Stimulated activated naive CD4-positive, alpha-beta T cell (primary cell): ENCODE measurements at places on chromosomes 1 and 21.

DNA sequence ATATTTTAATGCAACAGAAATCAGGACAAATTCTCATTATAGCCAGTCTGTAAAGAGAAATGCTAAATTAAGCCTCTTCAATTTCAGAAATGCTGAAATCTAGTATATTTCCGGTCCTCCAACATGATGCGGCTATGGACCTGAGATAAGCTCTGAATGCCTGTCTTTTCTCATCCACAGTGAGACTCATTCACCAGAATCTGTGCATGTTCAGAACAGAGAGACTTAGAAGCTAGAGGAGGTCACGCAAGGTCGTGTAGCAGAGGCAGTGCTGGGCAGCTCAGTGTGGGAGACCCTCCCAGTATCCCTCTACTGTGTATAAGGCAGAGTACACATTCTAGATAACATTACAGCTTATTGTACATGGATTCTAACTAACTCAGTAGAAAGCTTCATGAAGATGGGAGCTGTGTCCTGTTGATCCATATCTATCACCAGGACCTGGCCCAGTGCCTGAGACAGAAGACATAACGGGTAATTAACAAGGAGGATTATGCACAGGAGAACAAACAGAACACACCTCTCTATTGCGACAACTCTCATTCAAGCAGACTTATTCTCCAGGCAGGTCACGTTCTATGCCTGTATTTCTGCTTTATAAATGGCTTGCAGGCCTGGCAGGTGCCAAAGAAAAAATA is 97.0 kb upstream of the COA6 start:
- DNase-seq: no peak

DNA sequence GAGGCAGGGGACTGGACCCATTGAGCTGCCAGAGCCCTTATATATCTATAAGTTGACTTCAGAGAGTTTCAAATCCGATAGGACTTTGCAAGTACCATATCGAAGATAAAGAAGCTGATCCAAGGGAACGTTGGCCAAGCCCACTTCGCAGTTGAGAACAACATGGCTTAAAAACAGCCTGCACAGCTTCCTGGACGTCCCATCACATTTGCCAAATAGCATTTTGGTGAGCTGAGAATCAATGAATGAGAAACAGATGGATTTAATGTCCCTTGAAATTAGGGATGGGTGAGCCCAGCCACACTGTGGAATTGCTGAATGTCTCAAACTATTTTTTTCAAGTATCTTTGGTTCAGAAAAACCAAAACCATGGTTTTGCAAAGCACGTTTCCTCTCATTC is 64.8 kb downstream of the KCNJ15 start:
- DNase-seq: no peak

- DNase-seq: no peak
Measured at GRCh38 chr1:20601129-20601825, 12.4 kb downstream of the CDA start.

- no peak for DNase-seq
Measured at GRCh38 chr21:29343519-29343918, 44.8 kb downstream of the BACH1 start.

DNA sequence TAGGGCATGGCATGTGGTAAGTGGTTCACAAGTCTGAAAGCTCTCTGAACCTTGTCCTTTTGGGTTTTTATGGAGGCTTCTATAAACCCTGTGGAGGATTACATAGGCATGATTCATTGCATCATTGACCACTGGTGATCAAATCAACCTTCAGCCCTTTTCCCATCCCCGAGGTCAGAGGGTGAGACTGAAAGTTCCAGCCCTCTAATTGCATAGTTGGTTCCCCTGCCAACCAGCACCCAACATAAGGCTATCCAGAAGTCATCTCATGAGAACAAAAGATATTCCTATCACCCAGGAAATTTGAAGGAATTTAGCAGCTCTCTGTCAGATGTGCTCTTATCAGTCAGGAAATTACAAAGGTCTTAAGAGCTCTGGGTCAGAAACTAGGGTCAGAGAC is 89.5 kb upstream of the ARTN start:
- no peak for DNase-seq

DNA sequence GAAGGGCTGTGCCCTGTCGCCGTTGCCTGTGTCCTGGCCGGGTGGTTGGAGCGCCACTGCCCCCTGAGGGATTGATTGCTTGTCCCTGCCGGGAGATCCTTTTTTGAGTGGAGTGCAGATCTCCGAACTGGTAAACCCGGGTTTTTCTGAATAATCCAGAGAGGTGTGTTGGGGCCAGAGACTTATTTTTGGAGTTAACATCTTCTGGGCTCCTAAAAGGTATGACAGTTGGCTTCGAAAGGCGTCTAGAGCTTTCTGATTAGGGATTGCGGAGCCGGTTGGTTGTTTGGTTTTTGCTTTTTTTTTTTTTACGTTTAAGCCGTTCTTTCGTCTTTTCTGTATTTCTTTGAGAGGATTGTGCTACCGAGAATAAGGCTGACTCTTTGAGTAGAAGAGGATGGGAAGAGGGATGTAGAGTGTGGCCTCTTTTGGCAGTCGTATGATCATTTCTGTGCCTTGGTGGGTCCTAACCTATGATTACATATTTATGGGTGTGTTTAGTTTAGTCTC is 756 bp downstream of the RLF start:
- DNase-seq: peak; percentile 57

GRCh38 chr1:17056551-17056950 is 2.7 kb upstream of the SDHB start:
- DNase-seq: no peak

GRCh38 chr1:228486596-228487335 is 416 bp upstream of the RNF187 start:
- DNase-seq: peak; percentile 76

DNA sequence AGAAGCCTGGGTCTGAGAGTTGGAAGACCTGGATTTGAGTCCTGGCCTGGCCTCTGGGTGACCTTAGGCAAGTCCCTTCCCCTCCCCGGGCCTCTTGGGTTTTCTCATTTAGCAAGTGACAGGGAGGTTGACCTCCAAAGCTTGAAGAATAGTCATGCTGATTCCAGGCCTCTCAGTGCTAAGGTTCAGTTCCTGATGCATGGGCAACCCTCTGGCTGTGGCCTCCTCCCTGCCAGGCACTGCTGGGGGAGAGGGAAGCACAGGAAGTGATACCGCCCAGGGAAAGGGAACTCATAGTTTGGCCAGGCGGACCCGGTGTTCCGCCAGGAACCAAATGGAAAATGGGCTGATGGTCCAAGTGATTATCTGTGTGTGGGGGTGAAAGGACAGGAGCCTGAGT is 23.6 kb upstream of the WASF2 start:
- DNase-seq: no peak

GRCh38 chr1:43880604-43881003 is 53.0 kb upstream of the ARTN start:
- DNase-seq: no peak

DNA sequence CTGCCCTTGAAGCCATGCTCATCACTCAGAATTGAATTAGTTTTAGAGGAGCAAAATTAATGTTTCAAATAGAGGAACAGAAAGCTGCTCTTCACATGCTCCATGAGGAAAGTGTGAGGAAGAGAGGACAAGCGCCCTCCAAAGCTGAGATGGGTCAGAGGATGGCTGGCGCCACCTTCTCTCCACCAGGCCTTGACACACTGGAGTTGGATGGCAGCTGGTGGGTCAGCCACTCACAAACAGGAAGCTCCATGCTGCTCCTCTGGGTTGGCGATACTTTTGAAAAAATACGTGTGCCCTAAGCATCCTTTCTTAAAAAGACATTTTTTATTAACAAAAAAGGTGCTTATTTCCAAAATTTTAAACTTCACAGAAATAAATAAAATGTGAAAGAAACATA is 3.1 kb upstream of the CD2 start:
- DNase-seq: peak; percentile 11

DNA sequence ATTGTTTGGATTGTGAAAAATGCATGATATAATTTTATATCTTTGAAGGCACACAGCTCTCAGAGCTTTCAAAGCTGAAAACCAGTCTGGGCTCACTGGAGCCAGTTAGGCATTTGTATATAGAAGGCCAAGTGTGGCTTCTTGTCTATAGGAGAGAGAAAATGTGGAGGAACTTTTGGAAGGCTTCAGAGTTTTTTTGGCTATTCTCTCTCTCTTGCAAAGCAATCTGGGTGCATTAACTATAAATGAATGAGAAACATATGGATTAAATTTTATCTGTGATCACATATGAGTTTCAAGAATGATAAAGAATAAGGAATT is 216.7 kb upstream of the HOOK1 start:
- no peak for DNase-seq

GRCh38 chr1:211708926-211709325 is 33.5 kb upstream of the NEK2 start:
- DNase-seq: no peak
